Daoy (cell line): ENCODE measurements at places on chromosomes 16 and 17. TPM values are rescaled to one million over a fixed set of nuclear protein-coding genes. Genes with fewer than 3 reads are reported as not detected.
A peak's percentile ranks its signal among the peaks of the same experiment; 100 is the strongest.

Gene MPP2
- total RNA-seq = 1.1 and 1.3 TPM in 2 replicates

DNA sequence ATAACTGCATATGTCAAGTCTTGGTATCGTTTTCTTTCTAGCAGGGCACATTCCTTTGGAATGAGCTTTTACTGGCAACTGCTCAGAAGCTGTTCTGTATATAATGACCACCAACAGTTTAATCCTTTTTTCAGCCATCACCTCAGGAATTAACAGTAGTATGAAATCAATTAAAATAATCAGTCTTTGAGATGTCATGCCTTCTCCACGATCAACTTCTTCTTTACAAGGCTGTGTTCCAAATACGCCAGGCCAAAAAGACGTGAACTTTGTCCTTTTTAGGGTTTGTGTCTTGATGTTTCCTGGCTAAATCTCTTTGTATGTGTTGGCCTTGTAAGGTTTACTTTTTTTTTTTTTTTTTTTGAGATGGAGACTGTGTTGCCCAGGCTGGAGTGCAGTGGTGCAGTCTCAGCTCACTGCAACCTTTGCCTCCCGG lies 54.9 kb downstream of the ABCC1 start:
- peak; percentile 64 for DNase-seq

- no peak for DNase-seq
Observed at GRCh38 chr17:66625311-66625767, 209.6 kb upstream of the CACNG5 start.

- no peak for DNase-seq
Observed at GRCh38 chr16:67676939-67677338, 10.3 kb downstream of the C16orf86 start.

Gene PRSS53
- total RNA-seq = 0.39 and 1.2 TPM in 2 replicates

DNA sequence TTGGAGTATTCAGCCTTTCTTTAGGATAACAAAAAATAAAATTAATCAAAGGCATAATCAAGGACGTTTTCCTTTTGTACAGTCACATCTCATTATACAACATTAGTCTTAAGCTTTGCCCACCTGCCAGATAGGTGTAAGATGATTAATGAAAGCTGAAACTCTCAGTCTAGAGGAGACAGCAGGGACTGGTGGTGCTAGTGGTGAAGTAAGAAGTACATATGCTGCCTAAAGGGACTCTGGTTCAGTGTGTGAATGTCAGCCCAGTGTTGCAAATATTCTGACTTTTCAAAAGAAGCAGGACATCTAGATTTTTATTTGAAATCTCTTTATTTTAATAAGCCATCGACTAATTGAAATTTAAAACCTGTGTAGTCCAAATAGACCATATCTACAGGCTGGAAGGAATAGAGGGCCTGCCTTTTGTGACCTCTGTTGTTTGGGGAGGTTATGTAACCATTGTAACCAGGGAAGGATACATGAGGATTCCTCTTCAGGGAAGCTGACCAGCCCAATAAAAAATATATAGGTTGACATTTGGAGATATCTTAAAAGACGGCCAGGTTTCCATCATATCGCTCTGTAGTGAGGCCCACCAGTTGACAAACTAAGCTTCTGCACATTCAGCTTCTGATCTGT lies 54.1 kb downstream of the FTO start:
- DNase-seq = no peak

Gene BCL6B
- not detected in 2 replicates for total RNA-seq
